NCI-H187 (cell line): ENCODE measurements at places on chromosomes 2 and 18.

- peak; percentile 2 for DNase-seq
These were observed 101.0 kb upstream of the CERS6 start for GRCh38 chr2:168355121-168355520.

- DNase-seq = no peak
These were observed 661.6 kb downstream of the PLCL1 start for GRCh38 chr2:198465970-198466369.

DNA sequence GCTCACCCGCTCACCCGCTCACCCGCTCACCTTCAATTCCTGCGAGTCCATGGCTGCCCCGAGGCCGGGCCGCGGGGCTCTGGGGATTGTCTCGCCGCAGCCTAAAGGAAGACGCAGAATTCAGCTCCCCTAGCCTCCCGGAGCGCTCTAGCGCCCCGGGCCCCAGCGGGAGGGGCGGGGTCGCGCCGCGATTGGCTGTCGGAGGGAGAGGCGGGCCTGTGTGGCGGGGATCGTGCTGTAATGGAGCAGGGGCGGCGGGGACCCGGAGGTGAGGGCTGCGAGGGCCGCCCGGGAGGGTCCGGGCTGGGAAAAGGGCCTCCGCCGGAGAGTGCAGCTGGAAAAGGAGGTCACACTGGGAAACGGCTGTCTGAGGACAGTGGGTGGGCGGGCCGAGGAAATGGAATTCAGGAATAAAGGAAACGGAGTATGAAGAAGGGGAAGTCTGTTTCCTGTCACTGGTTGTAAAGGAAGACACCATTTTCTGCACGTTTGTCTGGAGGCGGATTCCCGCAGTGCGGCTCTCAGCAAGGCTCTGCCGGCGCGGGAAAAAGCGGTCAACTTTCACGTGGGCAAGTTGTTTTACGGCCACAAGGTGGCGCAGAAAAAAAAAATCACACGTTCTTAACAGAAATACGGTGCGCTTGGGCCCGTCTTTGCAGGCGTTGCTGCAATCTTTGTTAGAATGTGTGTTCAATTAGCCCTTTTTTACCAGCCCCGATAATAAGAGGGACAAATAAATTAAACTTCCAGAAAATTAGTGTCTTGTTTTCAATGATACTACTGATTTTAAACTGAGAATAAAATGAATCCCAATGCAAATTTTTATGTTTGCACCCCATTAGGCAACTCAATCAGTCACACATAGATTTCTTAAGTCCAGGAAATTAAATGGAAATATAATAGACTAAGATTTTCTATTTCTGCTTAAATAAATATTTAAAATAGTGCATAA lies at the start of gene TTC21B:
Gene TTC21B (minus strand): TSS at position 122 of the 952 bp plus-strand sequence. CDS start 71 bp downstream, at position 51.
- DNase-seq = peak; percentile 93

GRCh38 chr2:203893840-203894239 lies 26.3 kb downstream of the CTLA4 start:
- DNase-seq = no peak

- DNase-seq = no peak
These were observed 37.7 kb downstream of the ANKRD12 start for GRCh38 chr18:9174302-9174701.

- no peak for DNase-seq
These were observed 22.8 kb upstream of the ADNP2 start for GRCh38 chr18:80086281-80086680.

DNA sequence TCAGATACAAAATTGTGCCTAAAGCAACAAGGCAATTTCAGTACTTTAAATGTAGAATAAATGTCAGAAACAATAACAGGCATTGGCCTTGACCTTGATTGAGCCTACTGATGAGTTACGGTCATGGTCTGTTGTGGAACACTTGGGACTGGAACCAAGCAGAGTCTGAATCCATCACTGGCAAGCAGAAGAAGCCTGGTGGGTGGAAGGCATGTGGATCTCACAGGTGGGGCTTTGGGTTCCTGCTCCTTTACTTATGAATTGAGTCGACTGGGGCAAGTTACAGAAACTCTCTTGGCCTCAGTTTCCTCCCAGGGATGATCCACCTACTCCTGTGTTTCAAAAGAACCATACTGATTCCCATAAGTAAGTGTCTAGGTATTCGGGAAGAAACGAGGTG lies 102.3 kb downstream of the KCNF1 start:
- no peak for DNase-seq

GRCh38 chr2:157572725-157573124 lies 55.9 kb downstream of the ACVR1C start:
- no peak for DNase-seq

GRCh38 chr2:113281910-113282746 lies 3.4 kb upstream of the PAX8 start:
- DNase-seq = no peak

- DNase-seq = no peak
These were observed 17.1 kb downstream of the OSBPL6 start for GRCh38 chr2:178211460-178211859.

- no peak for DNase-seq
These were observed 12.0 kb downstream of the SLC38A11 start for GRCh38 chr2:164943289-164943688.

DNA sequence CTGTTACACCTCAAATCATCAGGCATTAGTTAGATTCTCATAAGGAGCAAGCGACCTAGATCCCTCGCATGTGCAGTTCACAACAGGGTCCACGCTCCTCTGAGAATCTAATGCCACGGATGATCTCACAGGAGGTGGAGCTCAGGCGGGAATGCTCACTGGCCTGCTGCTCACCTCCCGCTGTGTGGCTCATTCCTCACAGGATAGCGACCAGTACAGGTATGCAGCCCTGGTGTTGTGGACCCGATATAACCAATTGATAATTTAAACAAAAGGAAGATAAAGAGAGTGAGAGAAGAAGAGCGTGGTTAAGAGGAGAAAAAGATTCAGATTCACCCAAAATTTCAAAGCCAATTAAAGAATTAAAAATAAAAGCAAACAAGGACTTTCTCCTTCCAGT lies 20.8 kb downstream of the TLK1 start:
- DNase-seq = no peak

DNA sequence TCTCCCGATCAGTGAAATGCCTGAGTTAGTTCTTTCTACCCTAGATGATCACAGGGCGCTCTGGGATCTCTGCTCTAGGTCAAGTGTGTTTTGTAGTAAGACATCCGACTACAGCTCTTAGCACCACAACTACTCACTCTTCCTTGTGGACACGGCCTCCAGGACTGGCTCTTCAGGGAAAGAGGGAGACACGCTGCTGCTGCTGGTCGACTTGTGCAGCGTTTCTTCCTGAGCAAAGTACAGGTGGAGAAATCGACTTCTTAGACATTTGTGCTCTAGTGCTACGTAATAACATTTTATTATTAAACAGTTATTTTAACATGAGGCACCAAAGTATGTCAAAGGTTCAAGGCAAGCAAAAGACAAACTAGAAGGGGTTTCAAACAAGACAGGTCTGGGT lies 57.0 kb downstream of the PRELID3A start:
- no peak for DNase-seq

DNA sequence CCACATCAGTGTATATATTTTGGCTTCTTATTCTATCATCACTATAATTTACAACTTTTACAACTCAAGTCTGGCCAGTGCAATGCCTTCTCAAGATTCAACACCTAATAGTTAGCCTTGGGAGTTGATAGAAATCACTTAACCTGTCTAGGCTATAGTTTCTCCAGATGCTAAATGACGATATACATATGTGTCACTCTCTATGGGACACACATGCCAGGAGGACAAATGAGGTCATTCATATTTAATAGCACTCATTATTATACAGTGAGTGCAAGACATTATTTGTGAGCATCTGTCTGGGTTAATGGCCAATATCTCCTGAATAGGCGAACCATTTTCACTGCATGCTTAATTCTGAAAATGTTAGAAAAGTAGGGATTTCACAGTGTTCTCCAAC lies 89.8 kb downstream of the ALK start:
- no peak for DNase-seq

DNA sequence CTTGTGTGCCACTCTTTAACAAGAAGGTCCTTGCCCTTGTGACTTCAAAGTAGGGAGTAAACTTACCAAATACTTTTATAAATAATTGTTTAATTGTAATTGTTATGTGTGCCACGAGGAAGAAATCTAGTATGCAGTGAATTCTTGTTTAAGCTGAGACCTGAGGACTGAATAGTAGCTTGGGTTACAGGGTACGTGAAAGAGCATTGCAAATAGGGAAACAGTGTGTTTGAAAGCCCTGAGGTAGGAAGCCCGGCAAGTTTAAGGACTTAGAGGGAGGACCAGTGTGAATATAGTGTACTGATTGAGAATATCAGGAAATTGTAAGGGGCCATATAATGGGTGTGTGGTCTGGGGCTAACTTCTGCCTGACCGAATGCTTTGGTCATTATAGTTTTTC lies 26.2 kb downstream of the PHLPP1 start:
- DNase-seq = no peak

DNA sequence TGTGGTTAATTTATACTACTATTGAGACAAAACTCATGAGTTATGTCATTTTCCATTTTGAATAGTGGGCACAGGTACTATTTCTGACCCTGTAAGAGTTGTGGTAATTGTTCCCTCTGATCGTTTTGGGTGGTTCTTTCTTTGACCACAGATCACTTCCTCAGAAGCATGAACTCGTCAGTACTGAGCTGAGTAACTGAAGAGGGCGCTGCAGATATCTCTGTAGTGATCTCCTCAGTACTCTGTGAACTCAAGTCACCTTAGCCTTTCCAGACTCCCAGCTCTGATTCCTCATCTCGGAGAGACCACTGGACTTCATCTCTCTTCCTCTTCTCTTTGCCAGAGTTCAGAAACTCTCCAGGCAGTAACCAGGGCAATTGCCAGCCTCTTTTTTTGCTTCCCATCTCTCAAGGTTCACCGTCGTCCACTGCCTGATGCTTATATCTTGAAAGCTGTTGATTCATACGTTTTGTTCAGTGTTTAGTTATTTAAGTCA lies 9.4 kb upstream of the IL1RL1 start:
- no peak for DNase-seq

- no peak for DNase-seq
These were observed 12.4 kb downstream of the SLC8A1 start for GRCh38 chr2:40439473-40439872.

DNA sequence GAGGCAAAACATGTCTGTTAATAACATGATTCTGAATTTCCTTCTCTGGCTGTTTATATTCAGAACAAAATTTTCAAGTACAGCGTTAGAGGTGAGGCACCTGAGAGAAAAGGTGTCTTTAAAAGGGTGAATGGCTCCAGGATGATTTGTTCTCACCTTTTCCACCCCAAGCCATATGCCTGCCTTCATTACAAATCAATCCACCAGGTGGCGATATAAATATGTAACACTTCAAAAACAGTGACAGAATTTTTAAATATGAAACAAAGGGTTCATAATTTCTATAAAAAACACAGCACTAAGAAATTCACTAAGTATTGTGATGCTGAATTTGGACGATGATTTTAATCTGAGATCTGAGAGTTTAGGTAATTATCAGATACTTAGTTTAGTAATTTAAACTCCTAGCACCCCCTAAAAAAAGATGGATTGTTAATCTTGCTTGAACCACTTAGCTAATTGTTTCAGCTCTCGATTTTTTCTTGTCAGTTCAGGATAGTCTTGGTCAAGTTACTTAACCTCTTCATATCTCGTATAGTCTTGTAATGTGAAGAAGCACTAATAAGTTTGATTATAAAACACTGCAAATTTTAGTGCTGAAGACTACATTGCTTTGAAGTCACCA lies 528.8 kb downstream of the CPS1 start:
- no peak for DNase-seq

GRCh38 chr2:8496617-8497016 lies 185.2 kb upstream of the ID2 start:
- no peak for DNase-seq

DNA sequence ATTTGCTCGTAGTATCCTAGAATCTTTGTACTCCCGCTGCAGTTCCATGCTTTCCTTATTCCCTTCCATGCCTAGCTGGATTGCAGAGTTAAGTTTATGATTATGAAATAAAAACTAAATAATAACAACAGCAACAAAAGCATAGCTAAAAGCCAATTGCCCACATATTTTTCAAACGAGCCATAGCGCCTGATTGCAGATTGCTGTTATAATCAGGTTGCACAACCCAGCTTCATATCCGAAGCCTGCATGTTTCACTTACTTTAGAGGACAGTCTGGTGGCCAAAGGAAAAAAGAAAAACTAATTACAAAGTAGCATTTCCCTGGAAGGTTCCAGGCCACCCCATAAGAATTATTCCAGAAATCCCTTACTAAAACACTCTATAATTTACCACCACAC lies 31.9 kb upstream of the PNO1 start:
- DNase-seq = no peak

GRCh38 chr2:148515976-148516375 lies 128.6 kb upstream of the EPC2 start:
- DNase-seq = no peak

- no peak for DNase-seq
These were observed 51.3 kb downstream of the C2orf76 start for GRCh38 chr2:119315241-119315925.

GRCh38 chr2:37784759-37785149 lies 113.3 kb upstream of the CDC42EP3 start:
- no peak for DNase-seq

DNA sequence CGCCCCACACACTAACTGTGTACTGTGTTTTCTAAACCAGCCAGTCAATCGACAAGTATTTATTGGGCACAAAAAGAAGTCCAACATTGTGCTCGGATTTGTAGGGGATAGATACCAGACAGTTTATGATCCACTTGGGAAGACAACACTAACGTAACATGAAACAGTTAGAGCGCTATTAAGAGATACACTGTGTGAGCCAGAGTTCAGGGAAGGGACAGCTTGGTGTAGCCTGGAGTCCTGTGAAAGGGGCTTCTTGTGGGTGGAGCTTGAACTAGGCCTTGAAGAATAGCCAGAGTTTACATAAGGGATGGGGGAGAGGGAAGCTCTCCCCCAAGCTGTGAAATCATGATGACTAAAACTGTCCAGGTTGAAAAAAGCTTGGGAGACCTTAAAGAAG lies 176.4 kb upstream of the TCF4 start:
- DNase-seq = no peak

DNA sequence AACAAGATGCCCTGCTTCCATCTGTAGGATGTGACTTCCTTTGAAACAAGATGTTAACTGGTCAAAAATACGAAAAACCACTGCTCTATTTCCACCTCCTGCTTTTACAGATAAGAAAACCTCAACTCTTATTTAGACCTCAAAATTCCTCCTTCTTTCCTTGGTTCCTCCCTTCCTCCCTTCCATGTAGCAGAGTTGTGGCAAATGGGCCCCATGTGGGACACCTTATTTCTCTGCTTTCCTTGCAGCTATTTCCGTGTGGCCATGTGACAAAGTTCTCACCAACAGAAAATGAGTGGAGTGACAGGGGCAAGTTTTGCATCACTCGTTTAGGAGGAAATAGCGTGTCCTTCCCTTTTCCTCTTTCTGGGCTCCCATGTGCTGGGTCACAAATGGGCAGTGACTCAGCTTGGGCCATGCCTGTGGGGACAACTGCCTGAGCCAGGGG lies 69.4 kb upstream of the SMAD2 start:
- no peak for DNase-seq

DNA sequence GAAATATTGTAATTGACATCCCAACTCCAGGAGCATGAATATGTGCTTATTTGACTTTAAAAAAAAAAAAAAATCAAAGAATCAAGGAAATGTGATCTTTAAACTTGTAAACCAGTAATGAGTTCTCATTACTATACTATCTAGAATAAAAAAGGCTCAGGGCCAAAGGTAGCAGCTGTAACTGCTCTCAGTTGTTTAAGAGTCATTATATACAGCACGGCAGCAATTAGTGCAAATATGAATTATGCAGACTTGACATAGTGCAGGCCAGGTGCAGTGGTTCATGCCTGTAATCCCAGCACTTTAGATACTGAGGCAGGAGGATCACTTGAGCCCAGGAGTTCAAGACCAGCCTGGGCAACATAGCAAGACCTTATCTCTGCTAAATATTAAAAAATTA lies 125.7 kb upstream of the TTC39C start:
- no peak for DNase-seq
